ENCODE measurements at places on chromosomes 6 and 20.

DNA sequence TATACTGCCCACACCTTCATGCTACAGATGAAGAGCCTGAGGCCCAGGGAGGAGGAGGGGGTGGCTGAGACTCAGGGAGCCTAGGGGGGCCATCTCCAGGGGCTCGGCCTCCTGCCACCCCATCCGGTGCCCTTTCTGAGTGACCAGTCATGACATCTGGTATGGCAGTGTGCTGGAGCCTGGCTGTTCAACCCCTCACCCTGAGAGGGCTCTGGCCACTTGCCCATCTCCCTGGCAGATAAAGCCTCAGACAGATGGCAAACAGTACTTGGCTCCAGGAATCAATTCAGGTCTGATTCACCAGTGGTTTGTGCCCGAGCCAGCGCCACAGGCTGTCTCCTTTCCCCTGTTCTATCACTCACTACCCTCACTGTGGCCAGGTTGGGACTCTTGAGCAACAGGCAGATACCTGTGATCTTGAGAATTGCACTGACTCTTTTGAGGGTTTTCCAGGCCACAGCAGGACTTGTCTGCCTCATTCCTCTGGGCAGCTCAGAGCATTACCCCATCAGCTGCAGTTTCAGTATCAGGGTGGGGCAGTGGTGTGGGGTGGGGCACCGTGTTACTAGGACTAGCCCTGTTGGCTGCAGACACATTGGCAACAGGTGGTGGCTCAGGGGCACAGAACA is 22.8 kb downstream of the SRSF3 start:
- no peak for DNase-seq

- DNase-seq, result no peak
Observed at GRCh38 chr20:6726761-6727160, 40.7 kb upstream of the BMP2 start.

- no peak for DNase-seq
Observed at GRCh38 chr6:121652223-121652622, 216.8 kb downstream of the GJA1 start.

- no peak for DNase-seq
Observed at GRCh38 chr6:156622185-156622584, 155.0 kb upstream of the ARID1B start.

DNA sequence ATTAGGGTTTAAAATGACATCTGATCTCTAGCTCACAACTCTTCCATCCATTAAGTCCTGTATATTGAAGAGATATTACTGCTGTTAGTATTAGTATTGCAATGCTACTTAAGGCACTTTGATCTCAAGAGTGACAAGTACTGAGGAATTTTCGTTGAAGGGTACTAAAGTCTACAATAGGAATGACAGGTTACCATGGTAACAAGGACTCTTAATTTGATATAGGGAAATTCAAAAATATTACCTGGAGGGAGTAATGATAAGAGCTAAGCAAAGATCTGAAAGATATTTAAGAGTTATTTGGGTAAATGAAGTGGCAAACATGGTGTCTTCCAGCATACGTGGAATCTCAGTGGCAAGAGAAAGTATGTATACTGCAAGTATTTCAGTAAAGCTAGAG is 518.0 kb upstream of the SLC35B3 start:
- no peak for DNase-seq

- DNase-seq, result no peak
Observed at GRCh38 chr6:102813489-102814275, 1420.2 kb downstream of the GRIK2 start.

- DNase-seq, result no peak
Observed at GRCh38 chr20:24441661-24442060, 27.8 kb upstream of the SYNDIG1 start.

DNA sequence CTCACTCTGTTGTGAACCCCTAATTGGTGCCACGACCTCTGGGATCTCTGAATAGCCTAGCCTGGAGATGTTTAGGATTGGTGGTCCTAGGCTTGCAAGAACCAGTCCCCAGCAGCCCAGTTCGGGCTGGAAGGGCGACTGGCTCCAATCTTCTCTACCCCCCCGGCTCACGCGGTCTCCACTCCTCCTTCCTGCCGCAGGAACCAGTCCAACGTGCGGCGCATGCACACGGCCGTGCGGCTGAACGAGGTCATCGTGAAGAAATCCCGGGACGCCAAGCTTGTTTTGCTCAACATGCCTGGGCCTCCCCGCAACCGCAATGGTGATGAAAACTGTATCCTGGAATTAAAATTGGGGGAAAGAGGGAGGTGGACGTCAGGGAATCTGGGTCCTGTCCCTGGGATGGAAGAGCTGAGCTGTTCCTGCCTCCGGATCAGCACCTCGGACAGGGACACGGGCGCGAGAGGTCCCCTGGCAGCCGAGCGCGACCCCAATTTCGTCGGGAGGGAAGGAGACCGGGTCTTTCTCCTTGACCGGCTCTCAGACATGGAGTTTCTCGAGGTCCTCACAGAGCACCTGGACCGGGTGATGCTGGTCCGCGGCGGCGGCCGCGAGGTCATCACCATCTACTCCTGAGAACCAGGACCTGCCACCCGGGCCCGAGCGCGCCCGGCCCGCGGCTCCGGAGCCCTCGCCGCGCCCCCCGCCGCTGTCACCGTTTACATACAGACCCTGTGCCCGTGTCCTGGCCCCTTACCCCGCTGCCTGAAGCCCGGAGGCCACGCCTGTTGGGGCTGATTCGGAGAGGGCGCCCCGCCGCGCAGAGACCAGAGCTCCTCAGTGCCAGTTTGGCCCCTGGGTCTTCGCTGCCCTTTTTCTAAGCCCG is 28.2 kb downstream of the SLC12A5 start:
- peak; percentile 45 for DNase-seq

DNA sequence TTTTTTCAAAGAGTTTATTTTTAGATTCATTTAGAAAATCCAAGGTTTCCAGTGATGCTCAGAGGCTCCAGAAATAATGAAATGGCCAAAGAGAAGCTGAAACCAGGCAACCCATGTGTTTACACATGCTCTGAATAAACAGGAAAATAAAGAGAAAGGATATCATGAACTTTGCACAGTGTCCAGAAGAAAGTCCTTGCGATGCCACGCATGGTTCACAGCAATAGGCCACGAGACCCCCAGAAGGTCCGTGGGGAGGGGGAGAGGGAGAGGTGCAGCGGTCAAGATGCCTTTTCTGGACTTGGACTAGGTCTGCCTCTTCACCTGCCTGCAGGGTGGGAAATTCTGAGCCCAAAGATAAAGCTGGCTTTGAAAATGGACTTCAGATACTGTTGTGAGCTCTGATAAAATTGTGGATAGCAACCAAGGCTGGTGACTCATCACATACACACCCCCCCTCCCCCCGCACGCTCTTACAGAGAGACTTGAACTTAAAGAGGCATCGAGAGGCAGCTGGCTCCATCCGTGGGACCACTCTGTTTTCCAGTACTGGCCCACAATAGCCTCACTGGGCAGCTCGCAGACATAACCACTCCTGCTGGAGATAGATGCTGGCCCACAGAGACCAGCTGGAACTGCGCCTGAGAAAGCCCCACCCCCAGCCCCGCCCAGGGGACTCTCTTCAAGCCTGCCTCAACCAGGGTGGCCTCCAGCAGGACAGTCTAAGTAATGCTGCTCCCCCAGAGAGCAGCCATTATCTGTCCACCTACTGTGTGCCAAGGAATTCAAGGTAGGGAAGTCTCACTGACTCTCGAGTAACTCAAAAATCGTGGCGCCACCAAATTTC is 21.2 kb upstream of the NFATC2 start:
- peak; percentile 85 for DNase-seq

GRCh38 chr20:36613974-36614373 is 8.4 kb downstream of the RAB5IF start:
- DNase-seq, result no peak

GRCh38 chr6:22399693-22400092 is 102.9 kb upstream of the PRL start:
- no peak for DNase-seq

DNA sequence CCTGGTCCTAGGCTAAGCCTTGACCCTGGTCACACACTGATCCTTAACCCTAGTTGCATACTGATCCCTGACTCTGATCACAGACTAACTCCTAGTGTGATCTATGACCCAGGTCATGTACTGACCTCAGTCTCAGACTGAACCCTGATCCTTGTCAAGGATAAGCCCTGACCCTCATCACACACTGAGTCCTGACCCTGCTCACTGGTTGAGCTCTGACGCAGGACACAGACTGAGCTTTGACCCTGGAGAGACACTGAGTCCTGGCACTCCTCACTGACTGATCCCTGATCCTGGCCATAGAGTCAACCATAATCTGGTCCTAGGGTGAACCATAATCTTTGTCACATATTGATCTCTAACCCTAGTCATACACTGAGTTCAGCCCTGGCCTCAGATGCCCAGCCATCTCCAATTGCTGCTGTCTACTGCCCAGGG is 37.9 kb downstream of the KCNB1 start:
- no peak for DNase-seq

- no peak for DNase-seq
Observed at GRCh38 chr6:104431096-104431495, 428.6 kb downstream of the HACE1 start.

GRCh38 chr20:22504829-22505377 is 79.5 kb downstream of the FOXA2 start:
- no peak for DNase-seq

DNA sequence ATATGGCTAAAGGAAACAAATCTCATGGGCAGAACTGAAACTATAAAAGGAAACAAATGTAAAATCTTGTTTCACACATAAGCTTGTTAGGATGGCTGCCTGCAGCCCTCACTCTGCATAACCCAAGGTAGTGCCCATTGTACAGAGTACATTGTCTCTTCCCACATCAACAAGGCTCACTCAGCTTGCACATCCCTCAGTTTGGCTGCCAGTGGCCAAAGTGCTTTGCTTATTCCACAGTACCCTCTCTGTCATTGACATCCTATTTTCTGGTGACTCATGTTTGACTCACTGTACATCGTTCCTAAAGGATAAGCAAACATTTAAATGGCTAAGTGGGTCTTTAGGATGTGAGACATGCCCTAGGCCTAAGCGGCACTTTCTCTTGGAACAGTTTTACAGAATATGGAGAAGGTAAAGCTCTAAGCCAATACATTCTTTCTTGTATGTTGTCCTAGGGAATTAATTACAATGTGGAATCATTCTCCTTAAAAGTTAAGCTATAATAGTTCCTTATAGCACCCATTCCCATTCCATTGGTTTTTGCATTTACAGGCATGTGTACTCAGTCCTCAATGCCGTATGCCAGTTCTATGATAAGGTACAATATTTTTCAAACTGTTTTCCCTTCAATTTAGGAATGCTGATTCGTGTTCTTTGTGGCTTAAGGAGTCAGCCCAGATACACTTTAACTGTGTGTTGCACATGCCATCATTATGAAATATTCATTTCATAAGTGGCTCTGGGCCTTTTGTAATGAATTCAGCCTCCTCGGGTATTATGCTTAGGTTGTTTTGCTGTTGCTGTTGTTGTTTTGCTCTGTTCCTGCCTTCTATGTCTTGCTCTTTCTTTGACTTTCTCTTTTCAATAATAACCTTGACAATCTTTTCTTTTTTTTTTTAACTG is 5.5 kb downstream of the ANKEF1 start:
- DNase-seq, result no peak

- DNase-seq, result no peak
Observed at GRCh38 chr6:45990162-45990561, 25.5 kb downstream of the CLIC5 start.

DNA sequence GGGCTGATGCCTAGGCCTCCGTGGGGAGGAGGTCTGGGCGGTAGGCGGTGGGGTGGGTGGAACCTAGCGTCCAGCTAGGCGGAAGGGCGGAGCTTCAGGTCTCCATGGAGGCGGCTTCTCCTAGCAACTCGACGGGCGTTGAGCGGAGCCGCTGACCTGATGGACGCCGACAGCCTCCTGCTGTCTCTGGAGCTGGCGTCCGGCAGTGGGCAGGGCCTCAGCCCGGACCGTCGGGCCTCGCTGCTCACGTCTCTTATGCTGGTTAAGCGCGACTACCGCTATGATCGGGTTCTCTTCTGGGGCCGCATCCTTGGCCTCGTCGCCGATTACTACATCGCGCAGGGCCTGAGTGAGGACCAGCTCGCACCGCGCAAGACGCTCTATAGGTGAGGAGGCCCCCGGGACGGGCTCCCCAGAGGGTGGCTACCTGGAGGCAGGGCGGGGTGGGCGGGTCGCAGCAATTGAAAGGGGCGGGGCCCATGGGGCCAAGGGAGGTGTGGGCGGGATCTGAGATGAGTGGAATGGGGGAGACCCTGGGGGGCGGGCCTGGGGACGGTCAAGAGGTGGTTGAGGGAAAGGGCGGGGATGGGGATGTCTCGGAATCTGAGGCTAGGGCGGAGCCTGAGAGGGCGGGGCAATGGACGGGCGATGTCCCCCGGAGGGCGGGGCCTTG is at the start of gene RSPH9:
Gene RSPH9 (plus strand): TSS at position 97 of the 673 bp plus-strand sequence. CDS start 63 bp downstream, at position 160.
- peak; percentile 52 for DNase-seq

DNA sequence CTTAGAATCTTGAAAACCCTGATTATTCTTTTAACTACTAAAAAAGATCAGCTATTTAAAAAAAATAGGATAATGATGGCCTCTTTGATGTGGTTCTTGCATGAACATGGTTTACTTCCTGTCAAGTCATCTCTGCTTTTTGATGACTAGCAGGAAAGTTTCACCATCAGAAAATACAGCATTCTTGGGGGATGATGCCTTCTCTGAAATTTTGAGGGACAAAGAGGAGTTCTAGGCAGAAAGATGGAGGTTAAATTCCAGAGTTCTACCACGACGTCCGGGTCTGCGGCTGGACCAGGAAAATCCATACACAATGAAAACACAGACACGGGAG is 130.4 kb downstream of the OLIG3 start:
- DNase-seq, result no peak

DNA sequence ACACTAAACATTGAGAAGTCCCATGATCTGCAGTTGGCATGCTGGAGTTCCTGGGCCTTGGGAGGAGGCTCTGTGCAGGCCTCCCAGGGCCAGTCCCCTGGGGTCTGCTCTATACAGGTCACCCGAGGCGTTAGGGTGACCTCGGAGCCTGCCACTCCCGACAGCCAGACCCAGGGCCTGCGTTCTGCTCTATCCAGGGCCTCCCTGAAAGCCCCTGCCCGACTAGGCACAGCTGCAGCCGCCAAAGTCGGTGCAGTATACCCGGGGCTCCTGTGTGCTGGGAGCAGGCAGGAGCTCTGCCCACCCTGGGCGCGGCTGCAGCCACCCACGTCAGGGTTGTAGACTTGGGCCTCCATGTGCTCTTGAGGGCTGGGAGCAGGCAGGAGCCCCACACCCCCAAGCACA is 6.3 kb upstream of the OR14J1 start:
- DNase-seq, result no peak
